Activated naive CD4-positive, alpha-beta T cell treated with anti-CD3 and anti-CD28 coated beads, Interleukin-2, amount 50 U/mL, for 72 hours (primary cell): ENCODE measurements at places on chromosomes 12 and 14.

DNA sequence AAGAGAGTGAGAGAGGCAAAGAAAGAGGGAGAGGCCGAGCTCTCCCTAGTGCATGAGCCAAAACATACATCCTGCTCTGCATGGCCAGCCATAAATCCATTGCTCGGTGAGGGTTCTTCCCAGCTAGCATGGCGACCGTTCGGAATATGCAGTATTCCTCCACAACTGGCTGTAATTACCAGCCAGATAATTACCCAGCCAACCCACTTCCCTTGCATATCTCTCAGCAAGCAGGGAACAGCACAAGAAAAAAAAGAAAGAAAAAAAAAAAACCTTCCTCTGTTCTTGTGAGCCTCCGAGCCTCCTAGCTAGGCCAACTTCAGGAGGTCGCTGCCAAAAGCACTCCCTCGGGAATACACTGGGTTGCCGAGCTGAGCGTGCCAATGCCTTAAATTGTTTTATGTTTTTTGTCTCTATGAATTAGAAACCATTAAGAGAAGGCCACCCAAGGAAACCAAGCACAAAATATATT, 567.9 kb downstream of the MED13L start:
- DNase-seq: no peak

DNA sequence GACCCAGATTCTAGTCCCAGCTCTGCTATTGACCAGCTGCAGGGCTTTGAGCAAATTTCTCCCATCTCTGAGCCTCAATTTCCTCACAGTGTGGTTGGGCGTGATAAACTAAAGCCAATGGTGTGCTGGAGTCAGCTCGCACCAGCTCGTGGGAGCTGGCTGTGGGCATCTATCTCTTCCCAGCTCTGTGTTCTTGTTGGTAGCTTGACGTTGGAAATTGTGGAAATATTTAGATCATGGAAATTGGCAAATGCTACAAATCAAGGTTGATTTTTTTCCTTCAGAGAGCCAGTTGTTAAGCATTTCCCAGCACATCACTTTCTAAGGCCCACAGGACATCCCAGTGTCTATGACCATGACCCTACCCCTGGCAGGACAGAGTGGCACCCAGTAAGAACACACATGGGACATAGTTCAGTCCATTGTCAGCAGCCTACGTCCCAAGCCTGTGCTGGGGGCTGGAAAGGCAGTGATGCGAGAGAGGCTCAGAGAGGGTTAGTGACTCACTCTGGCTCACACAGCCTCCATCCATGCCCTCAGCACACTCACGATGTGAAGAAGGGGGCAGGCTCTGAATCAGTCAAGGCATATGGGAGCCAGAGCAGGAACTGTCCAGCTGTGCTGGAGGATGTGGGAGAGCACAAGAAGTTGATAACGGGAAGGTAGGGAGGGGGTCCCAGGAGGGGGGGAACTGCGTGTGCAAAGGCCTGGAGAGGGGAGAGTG, 77.6 kb downstream of the LGMN start:
- DNase-seq: no peak

DNA sequence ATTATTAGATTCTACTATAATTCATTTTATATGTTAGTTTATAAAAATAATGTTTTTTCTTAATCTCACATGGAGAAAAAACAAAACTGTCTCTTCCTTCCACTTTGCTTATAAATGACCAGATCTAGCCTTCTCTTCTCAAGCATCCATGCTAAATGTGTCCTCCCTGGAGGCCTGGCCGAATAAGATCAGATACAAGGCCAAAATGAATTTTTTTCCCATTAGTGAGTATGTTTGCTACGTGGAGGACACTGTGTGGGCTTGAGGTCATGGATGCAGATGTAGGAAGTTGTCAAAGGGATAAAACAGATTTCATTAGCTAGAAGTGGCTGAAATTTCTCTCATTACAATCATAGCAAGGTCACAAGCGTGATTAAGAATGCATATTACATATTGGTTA, 1244.9 kb upstream of the SEL1L start:
- no peak for DNase-seq

DNA sequence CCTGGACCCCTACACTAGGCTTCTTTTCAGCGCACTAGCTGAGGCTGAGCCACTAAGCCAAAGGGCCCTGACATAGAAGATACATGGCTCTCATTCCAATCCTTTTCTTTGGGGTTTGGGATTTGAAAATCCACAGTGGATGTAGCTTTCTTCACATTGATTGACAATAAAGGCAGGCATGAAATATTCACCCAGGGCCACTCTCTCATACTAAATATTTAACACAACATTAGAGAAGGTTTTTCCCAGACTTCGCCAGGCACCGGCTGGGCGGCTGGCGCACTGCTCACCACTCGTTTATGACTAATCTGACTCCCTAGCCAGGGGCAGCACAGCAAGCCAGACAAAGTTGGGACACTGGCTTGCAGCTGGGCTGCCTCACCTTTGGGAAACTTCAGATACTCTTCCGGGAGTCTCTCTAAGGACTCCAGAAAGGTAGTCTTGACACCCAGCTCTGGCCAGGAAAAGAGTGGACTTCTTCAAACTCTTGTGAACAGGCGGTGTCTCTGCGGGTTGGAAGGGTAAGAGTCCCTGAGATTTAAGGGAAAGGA, 699 bp upstream of the HOXC11 start:
- no peak for DNase-seq

DNA sequence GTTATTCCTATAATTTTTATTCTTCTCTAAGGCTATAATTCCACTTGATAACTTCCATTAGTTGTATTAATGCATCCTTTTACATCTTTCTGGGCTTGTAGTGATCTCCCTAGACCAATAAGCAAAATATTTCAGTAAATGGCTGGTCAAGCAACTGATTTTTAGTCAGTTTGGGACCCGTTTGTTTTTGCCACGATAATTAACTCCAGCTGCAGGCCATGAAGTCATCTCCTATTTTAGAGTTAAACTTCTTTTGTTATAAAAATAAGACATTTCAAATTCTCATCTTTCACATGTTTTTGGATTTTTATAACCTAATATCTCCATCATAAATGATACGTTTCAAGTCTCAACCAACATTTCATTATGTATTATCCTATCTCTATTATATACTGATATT, 49.4 kb downstream of the MAGOHB start:
- DNase-seq: no peak

- DNase-seq: no peak
Measured at GRCh38 chr14:96146131-96146771, 58.4 kb upstream of the BDKRB2 start.

GRCh38 chr12:8860165-8860961, 37.9 kb downstream of the A2ML1 start:
- no peak for DNase-seq

DNA sequence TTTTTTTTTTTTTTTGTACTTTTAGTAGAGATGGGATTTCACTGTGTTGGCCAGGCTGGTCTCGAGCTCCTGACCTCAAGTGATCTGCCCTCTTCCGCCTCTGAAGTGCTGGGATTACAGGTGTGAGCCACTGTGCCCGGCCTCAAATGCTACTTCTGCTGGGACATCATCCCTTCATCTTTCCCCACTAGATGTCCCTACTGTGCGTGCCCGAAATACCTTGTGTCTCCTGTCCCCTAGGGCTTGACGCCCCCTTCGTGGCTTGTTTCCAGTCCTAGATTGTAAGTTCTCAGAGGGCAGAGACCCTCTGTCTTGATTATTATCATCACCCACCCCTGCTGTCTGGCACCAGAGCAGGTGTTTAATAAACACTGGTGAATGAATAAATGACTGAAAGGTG, 14.9 kb downstream of the CCDC63 start:
- no peak for DNase-seq

DNA sequence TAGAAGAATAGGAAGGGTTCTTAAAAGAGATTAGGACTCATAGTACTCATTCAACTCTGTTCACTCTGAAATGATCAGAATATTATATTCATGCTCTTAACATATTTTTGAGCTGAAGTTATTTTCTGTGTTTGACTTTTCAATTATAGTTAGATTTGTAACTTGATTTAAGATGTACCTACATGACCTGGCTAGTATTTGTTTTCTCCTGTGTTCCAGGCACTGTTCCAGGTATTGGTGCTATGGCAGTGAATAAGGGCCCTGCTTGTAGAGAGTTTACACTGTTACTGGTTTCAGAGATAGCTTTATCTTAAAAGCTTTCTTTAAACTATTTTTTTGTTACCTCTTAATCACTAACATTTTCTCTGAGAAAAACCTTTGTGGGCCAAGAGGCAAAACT, 19.1 kb upstream of the SLC17A8 start:
- DNase-seq: no peak

DNA sequence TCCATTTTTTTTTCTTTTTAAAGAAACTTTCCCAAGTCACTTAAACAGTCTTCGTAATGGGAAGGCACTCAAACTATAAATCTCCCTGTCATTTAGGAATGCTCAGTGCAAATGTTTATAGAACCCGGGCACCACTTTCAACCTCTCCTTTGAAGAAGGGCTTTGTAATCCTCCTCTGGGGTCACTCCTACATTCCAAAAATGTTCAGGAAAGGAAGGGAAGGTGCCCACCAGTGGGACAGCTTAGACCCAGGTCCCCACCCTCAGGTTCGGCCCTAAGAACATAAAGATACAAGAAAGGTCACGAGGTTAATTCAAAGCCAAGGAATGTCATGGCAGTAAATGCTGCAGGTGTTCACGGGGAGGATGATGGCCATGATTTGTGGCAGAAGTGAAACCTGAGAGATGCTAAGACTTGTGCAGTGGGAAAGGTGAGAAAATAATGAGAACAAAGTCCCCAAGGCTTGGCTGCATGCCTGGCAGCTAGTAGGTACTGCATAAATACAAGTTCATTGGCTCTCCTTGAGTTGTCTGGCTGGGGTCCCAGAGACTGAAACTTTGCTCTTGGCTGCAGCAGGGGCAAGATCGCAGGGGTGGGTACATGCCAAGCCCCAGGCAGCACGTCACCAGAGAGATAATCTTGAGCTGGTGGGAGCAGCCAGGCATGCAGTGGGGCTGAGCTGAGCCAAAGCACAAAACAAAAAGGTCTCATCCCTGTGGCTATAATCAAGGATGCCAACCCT, 21.1 kb downstream of the KRT18 start:
- DNase-seq: no peak

- DNase-seq: no peak
Measured at GRCh38 chr12:122318607-122319605, 52.6 kb upstream of the VPS33A start.

DNA sequence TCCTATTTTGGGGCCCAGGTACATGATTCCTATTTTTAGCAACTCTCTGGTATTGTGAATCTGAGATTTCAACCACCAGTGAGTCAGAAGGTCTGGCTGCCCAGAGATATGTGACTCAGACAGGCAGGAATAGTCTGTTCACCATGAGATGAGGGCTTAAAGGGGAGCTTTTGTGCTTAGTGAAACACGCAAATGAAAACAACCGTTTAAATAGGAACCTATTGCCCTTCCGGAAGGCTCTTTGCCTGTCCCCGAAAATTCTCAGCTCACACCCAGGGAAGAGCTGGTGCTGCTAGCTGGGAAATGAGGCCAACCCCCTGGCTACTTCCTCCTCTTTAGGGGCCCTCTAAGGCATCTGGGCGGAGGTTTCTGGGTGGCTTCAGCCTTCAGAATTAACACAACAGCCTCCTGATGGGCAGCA, 283.6 kb downstream of the CACNA1C start:
- DNase-seq: no peak

- DNase-seq: no peak
Measured at GRCh38 chr12:111031916-111032590, 111.7 kb upstream of the MYL2 start.

DNA sequence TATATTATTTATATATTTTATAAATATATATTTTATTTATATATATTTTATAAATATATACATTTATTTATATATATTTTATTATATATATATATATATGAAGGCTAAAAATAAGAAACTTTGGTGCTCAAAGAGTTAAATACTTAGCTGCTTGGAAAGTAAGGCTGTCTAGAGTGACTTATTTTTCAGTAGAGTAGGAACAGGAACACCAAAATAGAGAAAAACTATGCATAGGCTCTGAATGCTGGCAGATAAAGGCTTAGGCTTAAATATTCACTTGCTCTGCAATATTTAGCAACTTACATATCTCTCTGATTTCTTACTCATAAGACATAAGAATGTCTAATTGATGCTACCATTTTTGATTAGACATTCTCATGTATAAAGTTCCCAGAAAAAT, 991.2 kb downstream of the VRK1 start:
- no peak for DNase-seq

GRCh38 chr14:35877276-35877675, 51.1 kb downstream of the BRMS1L start:
- no peak for DNase-seq

DNA sequence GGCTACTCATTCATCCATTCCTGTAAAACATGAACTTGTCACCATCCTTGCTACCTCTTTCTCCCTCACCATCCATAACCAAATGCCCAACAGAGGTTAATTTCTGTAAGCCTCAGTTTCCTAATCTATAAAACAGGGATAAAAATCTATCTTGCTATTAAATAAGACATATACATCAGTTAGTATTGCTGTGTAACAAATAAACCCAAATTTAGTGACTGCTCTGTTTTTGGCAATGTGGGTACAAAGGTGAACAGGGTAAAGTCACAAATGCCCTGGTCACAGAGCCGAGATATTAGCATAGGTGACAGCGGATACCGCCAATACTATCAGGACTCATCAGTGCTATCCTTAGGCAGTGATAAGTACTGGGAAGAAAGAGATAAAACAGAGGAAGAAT, 3.6 kb upstream of the FBXO21 start:
- no peak for DNase-seq

DNA sequence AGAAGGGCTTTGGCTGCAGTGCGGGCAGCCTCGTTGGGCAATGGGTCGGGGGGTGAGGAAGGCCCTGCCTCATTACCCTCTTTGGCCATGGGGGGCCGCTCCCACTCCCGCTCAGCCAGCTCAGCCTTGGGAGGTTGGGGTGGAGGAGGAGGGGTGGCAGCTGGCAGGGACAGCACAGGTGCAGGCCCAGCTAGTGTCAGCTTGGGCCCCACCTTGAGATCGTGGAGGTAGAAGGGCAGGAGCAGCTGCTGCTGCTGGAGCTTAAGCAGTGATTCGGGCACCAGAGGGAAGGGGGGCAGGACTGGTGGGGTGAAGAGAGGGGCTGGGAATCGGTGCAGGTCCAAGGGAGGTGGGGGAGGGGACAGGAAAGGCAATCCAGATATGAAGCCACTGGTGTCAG, 26.0 kb downstream of the ZFHX2 start:
- DNase-seq: no peak

GRCh38 chr14:73935666-73936065, 14.2 kb downstream of the FAM161B start:
- DNase-seq: no peak

- DNase-seq: no peak
Measured at GRCh38 chr12:108823804-108824203, 33.6 kb downstream of the SSH1 start.

- DNase-seq: no peak
Measured at GRCh38 chr14:84646786-84647500, 883.0 kb upstream of the FLRT2 start.

- no peak for DNase-seq
Measured at GRCh38 chr14:91753501-91754128, 21.7 kb upstream of the CATSPERB start.

DNA sequence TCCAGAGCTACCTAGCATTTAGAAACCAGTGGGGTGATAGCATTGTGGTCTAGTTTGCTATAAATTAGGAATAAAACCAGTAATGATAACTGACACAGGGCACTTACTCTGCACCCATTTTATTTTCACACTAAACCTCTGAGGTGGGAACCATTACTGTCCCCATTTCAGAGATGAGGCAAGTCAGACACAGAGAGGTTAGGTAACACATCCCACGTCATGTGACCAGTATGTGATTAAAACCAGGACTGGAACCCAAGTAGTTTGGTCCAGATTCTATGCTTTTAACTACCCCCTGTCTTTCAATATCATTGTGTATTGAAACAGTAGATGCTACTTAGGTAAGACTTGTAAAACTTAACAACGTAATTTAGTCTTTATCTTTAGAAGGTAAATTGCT, 110.2 kb downstream of the PLXNC1 start:
- DNase-seq: no peak
